Endodermal cell (in vitro differentiated cells): ENCODE measurements at places on chromosomes 5 and 9. TPM values are rescaled to one million over a fixed set of nuclear protein-coding genes. Genes with fewer than 3 reads are reported as not detected.

DNA sequence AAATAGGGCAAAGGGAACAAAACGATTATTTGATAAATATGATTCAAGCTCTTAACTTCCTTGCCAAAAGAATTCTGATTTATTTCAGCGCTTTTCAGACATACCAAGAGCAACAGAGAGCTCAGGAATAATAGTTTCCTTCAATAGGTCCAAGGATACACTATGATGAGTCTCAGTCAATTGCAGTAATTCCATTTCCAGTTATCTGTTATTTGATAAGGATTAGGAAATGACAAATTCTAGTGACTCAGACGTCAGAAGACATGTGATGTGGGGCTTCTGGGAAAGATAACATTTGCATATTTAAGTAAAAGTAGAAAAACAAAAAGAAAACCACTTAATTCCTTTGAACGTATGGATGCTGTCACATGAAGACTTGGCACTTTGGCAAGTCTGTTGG is 1250.8 kb upstream of the CDH18 start:
- H3K4me3 ChIP-seq: no peak overlapping the region
- no peak overlapping the region for H3K27ac ChIP-seq
- H3K27me3 ChIP-seq: no peaks in the 10 kb centered on the region
- no peak for DNase-seq
- H3K4me1 ChIP-seq: no peaks in the 10 kb centered on the region
- H3K36me3 ChIP-seq: no peaks in the 10 kb centered on the region

Gene SPATA9
- total RNA-seq: 0.70 and 0.99 TPM in 2 replicates

DNA sequence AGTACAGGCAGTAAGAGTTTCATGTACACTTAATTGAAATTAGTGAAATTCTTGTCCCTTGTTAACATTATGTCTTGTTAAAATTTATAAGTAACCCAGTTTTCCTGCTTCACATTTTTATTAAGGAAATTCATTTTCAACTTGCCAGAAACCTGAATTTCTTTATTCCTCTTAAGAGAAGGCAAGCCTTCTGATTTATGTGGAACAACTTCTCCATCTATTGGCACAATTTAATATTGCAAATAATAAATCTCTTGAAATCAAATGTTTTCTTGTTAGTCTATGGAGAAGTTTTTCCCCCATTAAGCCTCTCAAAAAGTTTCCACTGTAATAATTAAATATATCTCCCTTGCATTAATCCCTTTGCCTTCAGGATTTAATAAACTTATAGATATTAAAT is 33.8 kb upstream of the ACO1 start:
- H3K27ac ChIP-seq: no peak overlapping the region
- H3K36me3 ChIP-seq: no peaks in the 10 kb centered on the region
- no peak overlapping the region for H3K4me3 ChIP-seq
- no peak for DNase-seq
- H3K4me1 ChIP-seq: no peaks in the 10 kb centered on the region
- H3K27me3 ChIP-seq: no peaks in the 10 kb centered on the region

- H3K4me3 ChIP-seq: no peak overlapping the region
- H3K36me3 ChIP-seq: no peaks in the 10 kb centered on the region
- H3K27me3 ChIP-seq: no peaks in the 10 kb centered on the region
- H3K27ac ChIP-seq: no peak overlapping the region
Measured at GRCh38 chr9:13267743-13268142, 11.7 kb downstream of the MPDZ start.

GRCh38 chr5:29845206-29845605 is 1348.3 kb upstream of the CDH6 start:
- DNase-seq: no peak
- H3K4me3 ChIP-seq: no peak overlapping the region
- H3K27me3 ChIP-seq: no peaks in the 10 kb centered on the region
- H3K36me3 ChIP-seq: no peaks in the 10 kb centered on the region
- H3K4me1 ChIP-seq: no peaks in the 10 kb centered on the region

- H3K27me3 ChIP-seq: no peaks in the 10 kb centered on the region
- peak overlapping the region; percentile 97 for H3K4me3 ChIP-seq
- H3K4me1 ChIP-seq: no peaks in the 10 kb centered on the region
- DNase-seq: peak; percentile 55
- H3K36me3 ChIP-seq: peaks cover 57% of the 10 kb centered on the region
- peak overlapping the region; percentile 89 for H3K27ac ChIP-seq
Measured at GRCh38 chr9:127450243-127450760, 904 bp downstream of the RPL12 start.

DNA sequence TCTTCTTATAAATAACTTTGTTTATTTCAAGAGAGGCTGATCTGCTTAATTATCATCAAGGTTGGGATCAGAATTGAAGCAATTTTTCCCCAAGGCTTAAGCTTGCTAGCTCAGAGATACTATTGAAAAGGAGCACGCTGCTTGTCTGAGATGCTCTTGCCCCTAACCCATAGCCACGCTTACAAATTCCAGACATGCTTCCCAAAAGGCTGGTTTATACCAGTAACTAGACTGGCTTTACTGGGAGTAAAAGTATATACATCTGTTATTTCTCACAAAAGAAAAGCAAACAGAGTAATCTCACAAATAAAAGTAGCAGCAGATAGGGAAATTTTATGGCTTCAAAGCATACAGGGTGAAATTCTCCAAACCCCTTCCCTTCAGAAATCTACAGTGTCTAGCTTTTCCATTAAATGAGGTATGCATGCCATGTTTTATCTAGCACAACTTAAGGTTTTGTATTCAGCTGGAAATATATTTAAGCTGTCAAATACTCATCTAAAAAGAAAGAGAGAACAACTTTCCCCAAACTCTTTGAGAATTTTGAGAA is 163.2 kb upstream of the TRPC7 start:
- H3K4me1 ChIP-seq: peaks cover 15% of the 10 kb centered on the region
- no peaks in the 10 kb centered on the region for H3K36me3 ChIP-seq
- H3K4me3 ChIP-seq: no peak overlapping the region
- DNase-seq: no peak

DNA sequence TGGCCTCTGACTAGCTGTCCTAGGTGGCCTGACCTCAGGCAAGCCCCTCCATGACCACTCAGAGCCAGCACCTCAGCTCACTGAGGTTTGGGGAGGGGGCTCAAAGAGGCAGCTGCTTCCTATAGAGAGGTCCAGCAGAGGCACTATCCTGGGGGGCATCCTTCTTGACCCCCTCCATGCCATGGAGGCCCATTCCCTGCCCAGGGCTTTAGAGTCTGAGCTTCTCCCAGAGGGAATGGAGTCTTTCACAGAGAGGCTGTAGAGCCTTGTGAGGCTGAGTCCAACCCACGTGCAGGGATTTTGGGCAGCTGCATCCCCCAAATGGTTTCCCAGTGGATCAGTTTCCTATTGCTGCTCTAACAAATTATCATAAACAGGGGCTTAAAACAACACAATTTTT is 16.9 kb downstream of the IRF1 start:
- no peak overlapping the region for H3K4me3 ChIP-seq
- no peaks in the 10 kb centered on the region for H3K4me1 ChIP-seq
- H3K36me3 ChIP-seq: no peaks in the 10 kb centered on the region
- no peak overlapping the region for H3K27ac ChIP-seq
- H3K27me3 ChIP-seq: no peaks in the 10 kb centered on the region

Gene GRM6
- not detected in 3 replicates for total RNA-seq

GRCh38 chr5:150502106-150502505 is 5.8 kb upstream of the NDST1 start:
- H3K27ac ChIP-seq: no peak overlapping the region
- peaks cover 16% of the 10 kb centered on the region for H3K36me3 ChIP-seq

DNA sequence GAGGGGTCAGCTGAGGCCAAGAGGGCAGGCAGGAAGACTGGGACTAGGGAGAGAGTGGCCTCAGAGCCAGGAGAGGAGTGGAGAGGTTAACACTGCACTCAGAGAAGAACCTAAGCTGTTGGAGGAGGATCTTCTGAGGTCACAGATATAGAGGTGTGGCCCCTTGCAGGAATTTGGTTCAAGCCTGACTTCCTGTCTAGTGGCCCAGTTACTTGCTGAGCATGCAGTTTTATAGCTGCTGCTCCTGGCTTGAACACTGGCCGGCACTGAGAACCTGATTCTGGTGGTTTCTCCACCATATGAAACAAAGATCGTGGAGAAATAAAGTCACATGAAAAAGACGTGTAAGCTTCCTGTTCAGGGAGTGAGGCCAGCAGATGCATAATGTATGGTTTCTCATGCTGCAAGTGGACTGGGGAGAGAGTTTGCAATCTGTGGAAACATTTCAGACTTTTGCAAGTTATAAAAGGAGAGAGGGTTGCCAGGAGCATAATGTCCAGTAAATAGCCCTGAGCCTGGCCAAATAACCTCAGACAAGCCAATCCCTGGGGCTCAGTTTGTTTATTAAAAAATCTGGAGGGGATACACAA is 82.6 kb downstream of the GALNT10 start:
- H3K4me1 ChIP-seq: peaks cover 3% of the 10 kb centered on the region
- no peak overlapping the region for H3K27ac ChIP-seq
- H3K27me3 ChIP-seq: no peaks in the 10 kb centered on the region
- H3K4me3 ChIP-seq: no peak overlapping the region

DNA sequence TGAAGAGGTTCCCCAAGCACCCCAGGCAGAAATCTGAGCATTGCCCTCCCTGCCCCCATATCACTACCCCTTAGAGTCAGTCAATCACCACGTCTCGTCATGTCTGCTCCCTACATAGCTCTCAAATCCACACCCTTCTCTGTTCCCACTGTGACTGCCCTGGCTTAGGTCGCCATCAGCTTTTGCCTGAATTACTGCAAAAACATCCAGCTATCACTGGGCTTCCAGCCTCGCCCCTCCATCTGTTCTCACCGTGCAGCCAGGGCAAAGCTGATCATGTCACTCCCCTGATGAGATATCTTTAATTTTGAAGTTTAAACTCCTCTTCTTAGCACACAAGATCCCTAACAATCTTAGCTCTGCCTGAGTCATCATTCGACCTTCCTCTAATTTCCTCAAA is 89.6 kb upstream of the TBC1D2 start:
- H3K36me3 ChIP-seq: no peaks in the 10 kb centered on the region
- H3K4me1 ChIP-seq: no peaks in the 10 kb centered on the region
- no peak for DNase-seq
- no peak overlapping the region for H3K27ac ChIP-seq
- no peak overlapping the region for H3K4me3 ChIP-seq

DNA sequence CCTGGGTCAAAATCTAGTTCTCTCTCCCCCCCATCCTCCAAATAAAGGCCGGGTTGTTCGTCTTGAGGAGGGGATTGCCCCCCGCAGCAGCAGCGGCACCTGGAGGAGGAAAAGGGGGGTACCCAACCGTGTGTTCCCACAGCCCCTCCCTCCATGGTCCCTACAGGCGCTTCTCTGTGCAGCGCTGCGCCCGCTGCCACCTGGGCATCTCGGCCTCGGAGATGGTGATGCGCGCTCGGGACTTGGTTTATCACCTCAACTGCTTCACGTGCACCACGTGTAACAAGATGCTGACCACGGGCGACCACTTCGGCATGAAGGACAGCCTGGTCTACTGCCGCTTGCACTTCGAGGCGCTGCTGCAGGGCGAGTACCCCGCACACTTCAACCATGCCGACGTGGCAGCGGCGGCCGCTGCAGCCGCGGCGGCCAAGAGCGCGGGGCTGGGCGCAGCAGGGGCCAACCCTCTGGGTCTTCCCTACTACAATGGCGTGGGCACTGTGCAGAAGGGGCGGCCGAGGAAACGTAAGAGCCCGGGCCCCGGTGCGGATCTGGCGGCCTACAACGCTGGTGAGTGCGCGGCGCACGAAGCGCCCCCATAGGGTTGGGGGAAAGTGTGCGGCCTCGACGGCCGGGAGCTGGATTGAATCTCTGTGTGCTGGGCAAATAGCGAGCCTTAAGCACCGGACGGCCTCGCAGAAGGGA is 3.5 kb downstream of the LHX2 start:
- peaks cover 99% of the 10 kb centered on the region for H3K27me3 ChIP-seq
- H3K4me3 ChIP-seq: no peak overlapping the region
- DNase-seq: peak; percentile 84
- H3K27ac ChIP-seq: no peak overlapping the region

Gene ARID3C
- 0.16 and 0.31 TPM in 2 replicates for total RNA-seq

GRCh38 chr5:108560166-108560565 is 178.3 kb upstream of the FBXL17 start:
- H3K4me3 ChIP-seq: no peak overlapping the region
- no peak overlapping the region for H3K27ac ChIP-seq
- H3K4me1 ChIP-seq: peaks cover 2% of the 10 kb centered on the region
- DNase-seq: no peak
- no peaks in the 10 kb centered on the region for H3K36me3 ChIP-seq

GRCh38 chr5:147691130-147691529 is 91.4 kb downstream of the JAKMIP2 start:
- H3K36me3 ChIP-seq: no peaks in the 10 kb centered on the region
- no peaks in the 10 kb centered on the region for H3K4me1 ChIP-seq
- H3K27ac ChIP-seq: no peak overlapping the region
- no peak for DNase-seq
- no peaks in the 10 kb centered on the region for H3K27me3 ChIP-seq

DNA sequence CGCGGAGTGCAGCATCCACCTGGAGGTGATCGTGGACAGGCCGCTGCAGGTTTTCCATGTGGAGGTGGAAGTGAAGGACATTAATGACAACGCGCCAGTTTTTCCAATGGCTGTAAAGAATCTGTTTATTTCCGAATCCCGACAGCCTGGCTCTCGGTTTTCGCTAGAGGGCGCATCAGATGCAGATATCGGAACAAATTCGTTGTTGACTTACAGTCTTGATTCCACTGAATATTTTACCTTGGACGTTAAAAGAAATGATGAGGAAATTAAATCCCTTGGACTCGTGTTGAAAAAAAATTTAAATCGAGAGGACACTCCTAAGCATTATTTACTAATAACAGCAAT is 611 bp downstream of the PCDHA3 start:
- no peak overlapping the region for H3K27ac ChIP-seq
- no peaks in the 10 kb centered on the region for H3K4me1 ChIP-seq
- no peaks in the 10 kb centered on the region for H3K27me3 ChIP-seq
- no peaks in the 10 kb centered on the region for H3K36me3 ChIP-seq
- H3K4me3 ChIP-seq: no peak overlapping the region
- DNase-seq: peak; percentile 26

DNA sequence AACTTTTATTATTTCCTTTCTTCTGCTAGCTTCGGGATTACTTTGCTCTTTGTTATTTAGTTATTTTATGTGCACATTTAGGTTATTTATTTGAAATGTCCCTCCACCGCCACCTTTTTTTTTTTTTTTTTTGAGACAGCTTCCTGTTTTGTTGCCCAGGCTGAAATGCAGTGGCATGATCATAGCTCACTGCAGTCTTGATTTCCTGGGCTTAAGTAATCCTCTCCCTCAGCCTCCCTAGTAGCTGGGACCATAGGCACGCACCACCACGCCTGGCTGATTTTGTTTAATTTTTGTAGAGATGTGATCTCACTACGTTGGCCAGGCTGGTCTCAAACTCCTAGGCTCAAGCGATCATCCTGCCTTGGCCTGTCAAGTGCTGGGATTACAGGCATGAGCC is 38.5 kb downstream of the RIC1 start:
- DNase-seq: no peak
- no peak overlapping the region for H3K27ac ChIP-seq
- H3K4me3 ChIP-seq: peak overlapping the region; percentile 48
- H3K4me1 ChIP-seq: peaks cover 14% of the 10 kb centered on the region
- H3K36me3 ChIP-seq: peaks cover 36% of the 10 kb centered on the region
- no peaks in the 10 kb centered on the region for H3K27me3 ChIP-seq

GRCh38 chr9:28120626-28121025 is 547.3 kb upstream of the C9orf72 start:
- no peak overlapping the region for H3K4me3 ChIP-seq
- no peak overlapping the region for H3K27ac ChIP-seq
- H3K4me1 ChIP-seq: no peaks in the 10 kb centered on the region
- DNase-seq: no peak

Gene PCDHGB3
- 0.40 to 1.1 TPM (median 0.61 TPM) in 3 replicates for total RNA-seq
